Activated T-cell treated with anti-CD3 and anti-CD28 coated beads, Interleukin-2, amount 50 U/mL, for 72 hours (primary cell): ENCODE measurements at places on chromosomes 13 and 19. TPM values are rescaled to one million over a fixed set of nuclear protein-coding genes. Genes with fewer than 3 reads are reported as not detected.

CEACAM1 gene
- total RNA-seq, result 4.0 TPM

OCEL1 gene
- 19.4 TPM for total RNA-seq

CCDC169 gene
- total RNA-seq, result 0.70 TPM

CFAP97D2 gene
- 1.1 TPM for total RNA-seq

GALP gene
- not detected for total RNA-seq

C19orf85 gene
- not detected for total RNA-seq

STOML3 gene
- not detected for total RNA-seq

PSG6 gene
- not detected for total RNA-seq

ZNF234 gene
- 8.5 TPM for total RNA-seq

ADGRE3 gene
- total RNA-seq, result not detected

S1PR5 gene
- total RNA-seq, result 1.8 TPM

ATP1A3 gene
- total RNA-seq, result 4.3 TPM

NBEA gene
- total RNA-seq, result 1.2 TPM

GRCh38 chr13:42964761-42965161 is 27.3 kb downstream of the EPSTI1 start:
- no peak for DNase-seq

- DNase-seq, result peak; percentile 15
Measured at GRCh38 chr19:5225486-5226345, 114.9 kb downstream of the PTPRS start.

GRCh38 chr13:60957816-60958215 is 457.8 kb downstream of the PCDH20 start:
- no peak for DNase-seq

DNA sequence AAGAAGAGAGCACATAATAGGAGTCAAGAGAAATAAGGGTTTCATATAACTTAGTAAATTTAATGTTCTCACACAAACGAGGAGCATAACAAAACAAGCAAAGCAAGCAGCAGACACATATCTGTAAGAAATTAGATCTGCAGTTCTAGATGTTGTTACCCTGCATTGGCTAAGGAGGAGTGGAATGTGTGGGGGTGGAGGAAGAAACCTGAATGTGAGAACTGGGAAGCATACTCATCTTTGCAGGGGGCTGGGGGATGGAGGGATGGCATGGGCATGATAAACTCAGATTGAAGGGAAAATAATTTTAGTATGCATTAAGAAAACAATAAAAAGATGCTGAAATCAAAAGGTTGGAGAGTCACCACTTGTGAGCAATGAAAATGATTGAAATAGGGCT is 255.0 kb downstream of the LIG4 start:
- no peak for DNase-seq

GRCh38 chr19:1491849-1492170 is 829 bp downstream of the REEP6 start:
- DNase-seq, result no peak

DNA sequence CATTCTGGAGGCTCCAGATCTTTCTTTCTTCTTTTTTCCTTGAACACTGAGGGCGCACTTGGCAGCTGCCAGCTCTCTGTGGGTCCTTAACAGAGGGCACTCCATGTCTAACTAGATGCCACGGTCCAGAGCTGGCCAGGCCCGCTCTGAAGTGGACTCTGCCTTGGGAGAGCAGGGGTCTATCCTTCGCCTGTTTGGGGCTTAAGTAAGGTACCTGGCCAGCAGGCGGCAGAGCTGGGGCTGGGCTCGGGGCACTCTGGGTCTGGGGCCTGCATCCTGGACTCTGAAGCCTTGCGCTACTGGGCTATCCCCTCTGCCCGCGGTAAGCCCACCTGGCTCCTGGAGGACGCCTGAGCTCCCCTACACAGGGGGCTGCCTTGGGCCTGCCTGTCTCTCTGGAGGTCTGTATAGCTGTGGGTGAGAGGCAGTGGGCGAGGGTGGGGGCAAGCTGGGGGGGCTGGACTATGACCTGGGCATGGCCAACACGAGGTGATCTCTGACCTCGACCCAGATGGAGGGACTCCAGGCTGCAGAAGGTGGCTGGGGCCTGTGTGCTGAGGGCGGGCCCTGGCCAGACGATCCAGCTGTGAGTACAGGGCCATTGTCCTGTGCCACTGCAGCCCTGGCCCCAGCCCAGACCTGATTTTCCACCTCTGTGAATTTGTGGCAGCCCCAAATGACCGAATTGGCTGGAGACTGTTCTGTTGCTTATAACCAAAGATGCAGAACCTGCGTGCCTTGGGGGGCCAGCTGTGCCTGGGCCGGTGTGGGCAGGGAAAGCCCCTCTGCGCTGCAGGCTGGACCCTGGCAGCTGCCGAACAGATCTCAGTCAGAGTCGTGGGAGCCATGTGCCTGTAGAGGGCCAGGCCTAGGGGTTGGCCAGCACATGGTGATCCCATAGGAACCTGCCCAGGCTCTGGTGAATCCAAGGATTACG is 26.5 kb downstream of the CEBPG start:
- no peak for DNase-seq

DNA sequence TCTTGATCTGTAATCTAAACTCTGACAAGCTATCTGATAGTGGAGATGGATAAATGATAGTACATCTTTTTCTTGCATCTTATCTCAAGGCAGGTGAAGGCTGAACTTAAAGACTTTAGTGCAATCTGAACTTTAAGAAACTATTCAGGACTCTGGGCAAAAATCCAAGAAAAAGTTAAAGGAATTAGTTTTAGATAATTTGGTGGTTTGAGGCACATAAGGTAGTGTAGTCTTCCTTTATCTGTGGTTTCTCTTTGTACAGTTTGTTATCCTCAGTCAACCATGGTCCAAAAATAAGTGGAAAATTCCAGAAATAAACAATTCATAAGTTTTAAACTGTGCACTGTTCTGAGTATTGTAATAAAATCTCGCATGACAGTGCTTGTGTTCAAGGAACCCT is 172.9 kb downstream of the UGGT2 start:
- DNase-seq, result no peak

- peak; percentile 80 for DNase-seq
Measured at GRCh38 chr19:8569066-8569771, 8.0 kb downstream of the MYO1F start.

GRCh38 chr13:30382836-30383525 is 39.3 kb upstream of the UBE2L5 start:
- DNase-seq, result no peak

- DNase-seq, result no peak
Measured at GRCh38 chr13:52599037-52599847, 43.0 kb upstream of the HNRNPA1L2 start.

- DNase-seq, result no peak
Measured at GRCh38 chr19:38209152-38209551, 14.9 kb downstream of the DPF1 start.

DNA sequence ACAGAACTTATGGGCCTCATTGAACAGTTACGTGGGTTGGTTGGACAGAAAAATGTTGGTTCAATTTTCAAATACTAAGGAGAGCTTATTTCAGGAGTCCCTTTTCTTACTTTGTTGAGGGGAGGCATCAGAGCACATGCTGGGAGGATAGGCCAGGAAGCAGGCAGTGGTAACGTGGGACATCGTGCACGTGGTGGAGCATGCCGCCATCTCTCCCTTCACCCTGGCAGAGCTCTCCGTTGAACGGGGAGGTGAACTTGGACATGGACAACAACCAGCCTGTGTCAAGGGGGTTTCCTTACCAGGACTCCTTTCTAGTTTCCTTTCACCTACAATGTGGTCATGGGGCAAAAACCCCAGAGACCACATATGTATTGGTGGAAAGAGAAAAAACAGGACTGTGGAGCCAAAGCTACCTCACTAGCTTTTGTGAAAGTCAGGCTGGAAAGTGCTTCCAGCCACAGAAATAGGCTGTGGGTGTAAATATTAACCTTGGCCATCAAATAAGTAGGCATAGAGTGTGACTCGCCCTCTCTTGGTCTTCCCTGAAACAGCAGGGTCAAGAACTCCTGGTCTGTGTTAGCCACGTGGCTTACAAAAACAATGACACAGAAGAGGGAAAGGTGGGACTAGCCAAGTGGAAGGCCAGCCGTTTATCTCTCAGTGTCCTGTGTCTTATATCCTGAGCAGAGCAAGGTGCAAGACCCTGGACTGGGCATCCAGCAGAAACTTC is 14.4 kb downstream of the MICOS13 start:
- DNase-seq, result no peak

DNA sequence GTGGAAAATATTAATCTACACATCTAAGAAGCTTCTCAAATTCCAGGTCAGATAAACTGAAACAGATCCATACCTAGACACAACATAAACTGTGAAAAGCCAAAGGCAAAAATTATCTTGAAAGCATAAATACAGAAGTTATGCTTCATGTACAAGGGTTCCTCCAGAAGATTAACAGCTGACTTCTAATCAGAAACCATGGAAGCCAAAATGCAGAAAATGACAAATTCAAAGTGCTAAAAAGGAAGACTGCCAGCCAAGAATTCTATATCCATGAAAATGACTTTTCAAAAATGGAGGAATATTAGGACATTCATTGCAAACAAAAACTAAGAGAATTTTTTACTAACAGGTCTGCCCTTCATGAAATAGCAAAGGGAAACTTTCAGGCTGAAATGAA is 72.8 kb downstream of the MYO16 start:
- DNase-seq, result no peak

DNA sequence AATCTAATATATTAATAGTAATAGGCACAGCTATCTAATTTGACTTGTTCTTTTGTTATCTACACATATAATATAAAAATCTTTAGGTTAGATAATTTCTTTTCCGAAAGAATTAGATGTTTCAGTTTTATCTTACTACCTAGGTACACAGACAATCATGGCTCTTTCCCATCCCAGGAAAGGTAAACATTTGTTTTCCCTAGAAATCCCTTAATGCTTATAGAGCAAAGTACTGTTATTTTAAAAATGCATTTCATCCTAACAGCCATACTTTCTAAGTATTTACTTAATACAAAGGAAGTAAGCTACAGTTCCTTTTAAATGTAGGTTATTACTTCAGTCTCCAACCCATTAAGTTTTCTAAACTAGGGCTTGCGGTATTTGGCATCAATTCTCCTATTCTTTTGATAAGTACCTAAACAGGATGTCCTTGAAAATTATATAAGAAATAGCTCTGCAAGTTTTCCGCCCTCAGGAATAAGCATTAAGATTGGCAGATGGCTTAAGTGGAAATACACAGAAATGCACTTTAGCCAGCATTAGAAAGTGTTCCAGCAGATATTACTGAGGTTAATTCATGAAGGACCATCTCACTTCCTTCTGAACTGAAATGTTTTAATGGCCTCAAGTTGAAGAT is 616.2 kb upstream of the SPRY2 start:
- DNase-seq, result no peak

- DNase-seq, result no peak
Measured at GRCh38 chr19:13128583-13128982, 10.5 kb downstream of the NACC1 start.

DNA sequence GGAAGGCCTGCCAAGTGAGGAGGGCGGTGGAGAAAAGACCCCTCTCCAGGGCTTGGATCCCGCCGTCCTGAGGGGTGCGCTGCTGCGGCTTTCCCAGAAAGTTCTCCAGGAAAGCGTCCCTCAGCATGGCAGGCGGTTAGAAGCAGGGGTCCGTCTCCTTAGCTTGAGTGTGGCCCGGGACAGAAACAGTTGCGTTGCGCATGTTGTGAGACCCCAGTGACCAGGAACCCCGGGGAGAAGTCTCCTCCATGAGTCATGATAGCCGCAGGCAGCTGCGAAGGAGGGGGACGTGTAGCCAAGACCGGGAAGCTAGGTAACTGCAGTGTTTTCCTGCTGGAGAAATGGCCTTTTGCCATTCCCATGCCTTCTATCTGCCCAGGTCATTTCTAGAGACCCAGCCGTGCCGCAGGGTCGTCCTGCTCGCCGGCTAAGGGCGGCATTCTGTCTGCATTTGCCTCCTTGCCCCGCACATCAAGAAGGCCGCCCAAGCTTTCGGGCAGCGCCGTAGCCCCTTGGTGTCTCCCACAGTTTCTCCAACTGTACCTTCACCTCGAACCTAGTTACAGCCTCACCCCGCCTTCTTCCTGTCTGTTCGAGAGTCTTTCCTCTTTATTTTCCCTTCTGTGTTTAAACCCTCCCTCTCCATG is 64.3 kb downstream of the TM9SF2 start:
- no peak for DNase-seq

DNA sequence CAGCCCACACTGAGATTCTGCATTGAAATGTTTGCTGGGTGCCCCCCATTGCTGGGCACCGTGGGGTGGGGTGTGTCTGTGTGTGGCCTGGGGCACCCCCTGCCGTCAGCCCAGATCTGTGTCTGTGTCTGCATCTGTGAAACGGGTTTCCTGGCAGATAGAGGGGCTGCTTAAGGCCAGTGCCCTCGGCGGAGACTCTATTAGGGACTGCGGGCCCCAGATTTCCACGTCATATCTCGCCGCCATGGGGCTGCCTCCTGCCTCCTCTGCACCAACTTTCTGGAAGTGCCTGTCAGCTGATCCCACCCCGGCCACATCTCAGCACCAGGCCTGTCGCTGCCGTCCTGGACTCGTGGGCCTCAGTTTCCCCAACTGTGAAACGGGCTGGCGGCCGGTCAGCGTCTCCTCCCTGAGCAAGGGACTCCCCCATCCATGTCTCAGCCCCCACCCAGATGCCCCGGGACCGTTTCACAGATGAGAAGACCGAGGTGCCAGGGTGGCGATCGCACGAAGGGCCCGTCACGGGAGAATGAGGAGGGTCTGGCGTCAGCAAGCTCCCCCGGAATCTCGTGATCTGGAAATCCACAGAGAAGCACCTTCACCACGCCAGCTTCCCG is 21.4 kb downstream of the ARID3A start:
- no peak for DNase-seq

GRCh38 chr13:98771838-98772611 is 19.6 kb upstream of the SLC15A1 start:
- DNase-seq, result no peak

- DNase-seq, result peak; percentile 60
Measured at GRCh38 chr19:5170329-5170745, 170.3 kb downstream of the PTPRS start.

GRCh38 chr19:12695997-12696365 is 450 bp downstream of the FBXW9 start:
- DNase-seq, result peak; percentile 23

GRCh38 chr13:72061613-72062012 is 194.6 kb upstream of the DACH1 start:
- DNase-seq, result no peak

GRCh38 chr13:81686877-81687276 is 1346.0 kb upstream of the SPRY2 start:
- no peak for DNase-seq

- DNase-seq, result no peak
Measured at GRCh38 chr19:47650700-47651099, 41.8 kb downstream of the BICRA start.

- no peak for DNase-seq
Measured at GRCh38 chr13:108328848-108329247, 59.3 kb downstream of the TNFSF13B start.

GRCh38 chr13:36323951-36324566 is 22.1 kb downstream of the SPART start:
- no peak for DNase-seq

- DNase-seq, result no peak
Measured at GRCh38 chr13:49958321-49958720, 22.2 kb upstream of the SPRYD7 start.

GRCh38 chr19:49157445-49158224 is at the start of gene TRPM4:
TRPM4 (plus strand) TSS chr19:49157792; CDS start chr19:49157867, 75 bp downstream.
- peak; percentile 65 for DNase-seq
